NCI-H2029 (cell line): ENCODE measurements at places on chromosomes 3 and 15.

- DNase-seq = no peak
Measured at GRCh38 chr3:178718995-178719635, 182.9 kb downstream of the KCNMB2 start.

GRCh38 chr15:40102897-40103858, 5.5 kb downstream of the BMF start:
- peak; percentile 84 for DNase-seq

DNA sequence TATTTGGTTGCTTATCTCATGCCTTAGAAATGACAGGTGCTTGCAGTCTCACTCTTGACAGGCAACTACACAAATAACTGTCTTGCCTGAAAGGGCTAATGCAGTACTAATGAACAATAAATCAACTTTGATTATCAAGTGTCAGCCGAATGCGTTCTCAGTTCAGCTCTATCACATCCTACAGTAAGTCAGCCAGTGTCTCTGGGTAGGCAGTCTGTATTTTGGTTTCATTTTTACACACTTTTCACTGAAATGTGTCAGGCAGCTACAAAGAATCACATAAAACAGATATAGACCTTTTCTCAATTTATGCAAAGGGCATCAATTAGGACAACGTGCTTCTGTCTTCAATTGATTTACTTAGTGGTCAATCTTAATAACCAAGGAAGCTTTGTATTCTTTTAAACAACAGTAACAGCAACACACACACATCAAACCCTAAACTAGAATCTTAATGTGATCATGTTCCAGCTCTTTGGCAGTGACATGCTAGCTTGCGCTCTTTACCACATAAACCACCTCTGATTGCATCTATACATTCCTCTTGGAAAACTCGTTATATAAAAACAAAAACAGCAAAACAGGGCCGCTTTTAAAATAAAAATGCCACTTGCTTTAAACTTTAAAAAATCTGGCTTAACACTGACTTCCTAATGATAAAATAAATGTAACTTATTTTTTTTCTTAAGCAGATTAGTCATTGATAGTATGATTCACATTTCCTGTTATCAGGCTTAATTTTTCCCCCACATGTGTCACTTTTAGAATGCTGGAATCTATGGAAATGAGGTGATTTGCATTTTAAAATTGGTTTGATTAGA, 520.4 kb downstream of the FOXP1 start:
- no peak for DNase-seq

DNA sequence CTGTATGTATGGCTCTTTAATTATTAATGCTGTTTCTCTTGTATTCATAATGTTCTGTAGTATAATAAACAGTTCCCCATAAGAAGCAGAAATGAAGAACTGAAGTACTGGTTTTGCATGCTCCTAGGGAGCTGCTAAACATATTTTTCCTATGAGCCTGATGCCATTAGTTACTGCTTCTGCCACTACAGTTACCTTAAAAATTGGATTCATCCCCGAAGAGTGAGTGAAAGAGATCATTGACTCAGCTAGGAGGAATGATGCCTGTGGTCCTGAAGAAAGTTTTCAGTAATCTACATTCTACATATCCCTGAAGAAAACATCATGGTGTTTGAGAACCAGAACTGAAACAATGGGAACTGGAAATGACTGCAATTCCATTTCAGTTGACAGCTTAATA, 37.1 kb upstream of the ST3GAL6 start:
- DNase-seq = no peak

GRCh38 chr15:98906712-98907083, 100.9 kb downstream of the PGPEP1L start:
- DNase-seq = no peak

DNA sequence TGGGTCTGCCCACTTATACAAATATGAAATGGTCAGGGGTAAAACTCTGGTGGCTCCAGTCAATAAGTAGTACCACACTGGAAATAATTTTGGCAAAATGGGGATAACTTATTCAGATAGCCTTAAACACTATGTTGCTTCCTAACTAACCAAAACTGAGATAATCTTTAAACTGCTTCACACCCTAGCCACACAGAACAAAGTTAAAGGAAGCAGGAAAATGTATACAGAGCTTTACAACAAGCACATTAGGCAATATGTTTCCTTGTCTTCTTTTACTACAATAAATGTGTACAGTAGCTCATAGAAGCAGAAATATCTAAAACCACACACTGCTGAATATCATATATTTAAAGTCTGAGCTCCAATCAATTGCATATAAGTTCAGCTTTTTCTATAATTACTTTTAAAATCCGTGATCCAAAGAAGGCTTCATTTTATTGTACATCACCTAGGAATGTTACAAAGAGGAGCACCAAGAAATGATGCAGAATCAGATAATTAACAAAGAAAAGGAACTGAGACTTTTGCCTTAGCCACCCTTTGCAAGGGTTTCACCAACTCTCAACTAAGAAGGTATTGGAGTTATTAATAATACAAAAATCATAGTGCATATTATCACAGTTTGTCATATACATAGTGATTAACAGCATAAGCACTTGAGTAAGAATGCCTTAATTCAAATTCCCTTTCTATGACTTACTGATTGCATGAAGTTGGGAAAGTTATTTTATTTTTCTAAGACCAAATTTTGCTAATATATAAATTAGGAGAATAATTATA, 9.2 kb upstream of the SSR3 start:
- DNase-seq = no peak

- DNase-seq = no peak
Measured at GRCh38 chr3:127422663-127423375, 135.0 kb upstream of the PRR20G start.

- no peak for DNase-seq
Measured at GRCh38 chr15:69648775-69649735, 196.4 kb downstream of the RPLP1 start.

DNA sequence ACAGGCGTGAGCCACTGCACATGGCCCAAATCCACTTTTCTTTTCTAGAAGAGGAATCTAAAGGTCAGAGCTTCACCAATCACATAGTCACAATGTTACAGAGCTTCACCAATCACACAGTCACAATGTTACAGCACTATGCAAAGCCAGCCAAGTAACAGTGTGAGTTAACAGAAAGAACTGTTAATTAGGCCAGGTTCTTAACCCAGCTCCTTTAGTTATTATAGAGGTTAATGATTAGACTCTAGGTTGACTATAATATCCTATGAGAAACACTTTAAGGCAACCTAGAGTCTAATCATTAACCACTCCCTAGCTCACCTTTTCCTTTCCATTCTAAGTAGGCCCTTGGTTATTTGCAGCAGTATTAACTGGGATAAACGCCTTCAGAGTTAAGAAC, 54.0 kb downstream of the TASOR start:
- no peak for DNase-seq
